NCI-H2081 (cell line): ENCODE measurements at places on chromosomes 3 and 15.

DNA sequence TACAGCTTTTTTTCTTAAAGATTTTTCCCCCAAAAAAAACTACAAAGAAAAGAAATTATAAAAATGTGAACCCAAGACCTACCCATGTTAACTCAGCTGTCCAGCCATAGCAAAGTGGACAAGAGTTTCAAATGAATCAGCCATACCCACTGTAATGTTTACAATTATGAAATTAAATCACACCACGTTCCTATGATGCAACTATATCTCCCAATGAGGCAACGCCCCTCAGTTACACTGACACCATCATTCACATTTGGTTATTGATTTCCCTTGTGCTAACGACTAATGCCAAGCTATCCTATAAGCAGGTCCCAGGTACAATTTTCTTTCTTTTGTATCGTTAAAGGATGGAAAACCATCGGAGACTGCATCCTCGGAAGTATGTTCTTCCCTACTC, 115.1 kb upstream of the ICE2 start:
- DNase-seq: no peak

DNA sequence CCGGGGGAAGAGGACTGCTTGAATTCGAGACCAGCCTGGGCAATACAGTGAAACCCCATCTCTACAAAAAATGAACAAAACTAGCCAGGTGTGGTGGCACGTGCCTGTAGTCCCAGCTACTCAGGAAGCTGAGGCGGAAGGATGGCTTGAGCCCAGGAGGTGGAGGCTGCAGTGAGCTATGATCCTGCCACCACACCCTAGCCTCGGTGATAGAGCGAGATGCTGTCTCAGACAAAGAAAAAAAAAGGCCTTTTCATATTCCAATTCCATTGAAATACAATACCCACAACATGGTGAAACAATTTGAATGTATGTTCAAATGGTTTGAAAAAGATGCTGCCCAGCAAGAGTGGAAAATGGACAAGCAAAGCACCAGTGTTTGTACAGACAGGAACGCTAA, 61.8 kb upstream of the ZNF148 start:
- no peak for DNase-seq

- no peak for DNase-seq
These were observed 263.5 kb downstream of the ADAMTSL3 start for GRCh38 chr15:83917432-83917831.

GRCh38 chr15:70379938-70380883, 282.5 kb upstream of the TLE3 start:
- DNase-seq: no peak

GRCh38 chr3:194758716-194759115, 73.0 kb downstream of the FAM43A start:
- no peak for DNase-seq

- no peak for DNase-seq
These were observed 66.8 kb downstream of the FAIM start for GRCh38 chr3:138675393-138675792.

DNA sequence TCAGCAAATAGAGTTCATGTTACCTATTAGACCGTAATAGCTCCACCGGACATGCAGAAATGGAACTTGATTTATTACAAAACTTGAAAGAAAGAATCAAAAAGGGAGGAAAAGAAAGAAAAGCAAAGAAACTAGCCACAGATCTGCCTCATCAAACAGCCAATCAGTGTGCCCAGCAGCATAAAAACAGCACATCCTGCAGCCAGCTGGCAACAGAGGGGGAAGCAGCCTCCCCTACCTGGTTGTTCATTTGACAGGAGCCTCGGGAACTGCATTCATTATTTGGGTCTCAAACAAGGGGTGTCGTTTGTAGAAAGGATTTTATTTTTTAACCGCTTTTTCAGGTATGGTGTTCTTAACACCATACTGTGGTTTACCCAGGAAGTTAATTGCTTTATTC, 181.5 kb upstream of the TOPAZ1 start:
- no peak for DNase-seq
